T-cell (primary cell): ENCODE measurements at places on chromosomes 16 and 17.

DNA sequence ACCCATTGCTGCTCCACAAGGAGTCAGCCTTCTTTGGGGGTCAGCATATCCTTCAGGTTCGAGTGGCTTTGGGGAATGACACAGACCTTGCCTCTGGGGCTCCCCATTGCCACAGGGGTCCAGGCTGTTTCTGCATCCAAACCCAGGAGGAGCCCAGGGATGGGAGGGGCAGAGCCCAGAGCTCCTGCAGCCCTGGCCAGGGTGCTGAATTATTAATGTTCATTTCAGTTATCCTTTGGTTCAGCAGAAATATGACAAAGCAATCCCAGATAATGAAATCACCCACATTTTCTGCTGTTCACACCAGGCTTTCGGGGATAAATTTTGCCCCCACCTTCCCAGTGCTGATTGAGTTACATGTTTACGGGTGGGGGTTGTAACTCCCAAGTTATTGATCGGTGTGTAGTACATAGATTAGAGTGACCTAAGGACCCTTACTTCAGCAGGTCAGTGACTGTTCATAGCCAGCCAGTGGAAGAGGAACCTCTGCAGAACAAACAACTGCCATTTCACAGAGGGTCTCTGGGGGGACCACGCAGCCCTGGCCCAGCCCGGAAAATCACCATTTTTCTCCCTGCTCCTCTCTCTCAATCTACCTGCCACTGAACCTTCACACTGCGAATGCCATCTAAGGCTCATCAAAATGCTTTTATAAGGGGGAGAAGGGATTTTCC is 240.3 kb upstream of the N4BP1 start:
- H3K27ac ChIP-seq = no peak overlapping the region
- H3K4me1 ChIP-seq = no peaks in the 10 kb centered on the region
- no peaks in the 10 kb centered on the region for H3K36me3 ChIP-seq
- peaks cover 2% of the 10 kb centered on the region for H3K27me3 ChIP-seq
- no peak for DNase-seq

GRCh38 chr17:66580956-66581391 is 253.9 kb upstream of the CACNG5 start:
- no peaks in the 10 kb centered on the region for H3K36me3 ChIP-seq
- no peaks in the 10 kb centered on the region for H3K4me1 ChIP-seq
- H3K27ac ChIP-seq = no peak overlapping the region
- no peak overlapping the region for H3K4me3 ChIP-seq
- no peaks in the 10 kb centered on the region for H3K27me3 ChIP-seq

DNA sequence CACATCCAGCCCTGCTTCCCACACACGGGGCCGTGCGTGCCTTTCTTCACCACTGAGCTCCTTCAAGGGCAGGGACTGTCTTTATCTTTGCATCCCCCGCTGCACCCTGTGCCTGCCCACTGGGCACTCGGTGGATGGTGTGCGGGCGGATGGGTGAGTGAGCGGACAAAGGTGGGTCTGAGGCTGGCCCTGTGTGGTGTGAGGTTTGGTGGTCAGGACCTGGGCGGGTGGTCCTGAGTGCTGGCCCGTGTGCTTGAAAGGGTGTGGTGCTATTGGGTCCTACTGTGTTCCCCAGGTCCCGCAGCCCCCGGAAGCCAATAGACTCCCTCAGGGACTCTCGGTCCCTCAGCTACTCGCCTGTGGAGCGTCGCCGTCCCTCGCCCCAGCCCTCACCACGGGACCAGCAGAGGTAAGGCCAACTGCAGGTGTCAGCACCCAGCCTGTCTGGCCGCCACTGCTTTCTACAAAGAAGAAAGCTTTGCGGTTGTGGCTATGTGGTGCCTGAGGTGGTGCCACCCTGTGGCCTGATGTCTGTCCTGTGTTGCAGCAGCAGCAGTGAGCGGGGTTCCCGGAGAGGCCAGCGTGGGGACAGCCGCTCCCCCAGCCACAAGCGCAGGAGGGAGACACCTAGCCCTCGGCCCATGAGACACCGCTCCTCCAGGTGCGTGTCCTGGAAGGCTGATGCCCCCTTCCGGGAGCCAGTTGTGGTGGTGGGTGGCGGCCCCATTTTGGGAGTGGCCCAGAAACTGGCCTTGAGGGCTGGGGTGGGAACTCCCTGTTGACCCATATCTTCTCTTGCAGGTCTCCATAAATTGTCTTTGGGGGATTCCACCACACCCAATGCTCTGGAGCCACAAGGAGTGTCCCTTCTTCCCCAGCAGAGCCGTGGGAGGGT is 6.8 kb downstream of the ELOB start:
- H3K4me1 ChIP-seq = peaks cover 27% of the 10 kb centered on the region
- no peak for DNase-seq
- no peaks in the 10 kb centered on the region for H3K27me3 ChIP-seq
- H3K4me3 ChIP-seq = no peak overlapping the region
- H3K27ac ChIP-seq = no peak overlapping the region
- peaks cover 94% of the 10 kb centered on the region for H3K36me3 ChIP-seq

GRCh38 chr17:38425031-38425430 is 3.2 kb upstream of the ARHGAP23 start:
- H3K27me3 ChIP-seq = peaks cover 75% of the 10 kb centered on the region

GRCh38 chr17:72588561-72588960 is 467.7 kb downstream of the SOX9 start:
- H3K36me3 ChIP-seq = no peaks in the 10 kb centered on the region
- H3K27ac ChIP-seq = no peak overlapping the region
- no peaks in the 10 kb centered on the region for H3K27me3 ChIP-seq
- DNase-seq = no peak
- peaks cover 22% of the 10 kb centered on the region for H3K4me1 ChIP-seq

DNA sequence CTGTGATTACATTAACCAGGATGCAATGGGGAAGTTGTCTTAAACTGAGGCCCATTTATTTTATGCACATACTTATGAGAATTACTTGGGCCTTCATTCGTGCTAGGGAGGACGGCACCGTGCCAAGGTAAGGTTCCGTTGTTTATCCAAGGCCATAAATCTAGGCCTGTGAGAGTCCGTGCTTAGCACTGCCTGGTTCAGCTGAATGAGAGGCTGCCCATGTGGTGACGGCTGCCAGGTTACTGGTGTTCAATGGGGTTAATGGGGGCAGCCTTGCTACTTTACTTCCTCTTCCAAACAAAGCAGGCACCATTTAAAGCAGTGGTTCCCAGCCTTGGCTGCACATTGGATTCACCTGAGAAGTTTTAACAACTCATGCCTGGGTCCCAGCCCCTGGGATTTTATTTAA is 135.1 kb upstream of the NOL11 start:
- H3K4me1 ChIP-seq = peaks cover 3% of the 10 kb centered on the region
- no peak for DNase-seq
- H3K27ac ChIP-seq = no peak overlapping the region
- H3K4me3 ChIP-seq = no peak overlapping the region
- peaks cover 47% of the 10 kb centered on the region for H3K36me3 ChIP-seq

DNA sequence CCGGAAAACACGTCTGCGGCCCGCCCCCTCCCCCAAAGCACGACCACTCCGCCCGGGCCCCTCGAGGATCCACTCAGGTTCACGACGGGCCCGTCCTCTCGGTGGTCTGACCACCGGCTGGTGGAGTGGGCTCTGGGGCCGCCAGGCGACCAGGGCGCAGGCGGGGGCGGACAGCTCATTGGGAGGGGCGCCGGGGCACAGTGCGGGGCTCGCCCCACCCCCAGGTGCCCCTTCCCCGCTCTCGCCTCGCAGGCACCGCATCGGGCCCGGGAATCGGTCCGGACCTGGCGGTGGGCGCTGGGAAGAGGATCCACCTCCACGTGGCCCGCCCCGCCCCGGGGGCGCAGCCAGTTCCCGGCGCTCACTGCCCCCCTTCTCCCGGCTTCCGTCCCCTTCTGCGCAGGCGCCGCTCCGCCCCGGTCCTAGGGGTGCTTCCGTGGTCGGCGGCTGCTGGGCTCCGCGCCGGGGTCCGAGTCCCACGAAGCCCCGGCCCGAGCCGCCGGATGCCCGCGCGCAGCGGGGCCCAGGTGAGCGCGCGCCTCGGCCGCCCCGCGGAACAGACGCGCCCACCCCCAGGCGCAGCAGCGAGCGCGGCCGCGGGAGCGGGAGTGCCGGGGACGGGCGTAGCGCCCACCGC is at the start of gene MPG:
MPG (plus strand) TSS at position 419 of the 637 bp plus-strand sequence; CDS start at position 504, 85 bp downstream.
- peaks cover 5% of the 10 kb centered on the region for H3K36me3 ChIP-seq
- H3K4me3 ChIP-seq = peak within 1 kb of the TSS; percentile 72
- H3K4me1 ChIP-seq = peaks cover 19% of the 10 kb centered on the region
